Subcutaneous preadipocyte (primary cell): ENCODE measurements at places on chromosomes 2 and 18. TPM values are rescaled to one million over a fixed set of nuclear protein-coding genes. Genes with fewer than 3 reads are reported as not detected.

FRZB gene
- total RNA-seq, result under 0.01 TPM in 1 of 2 replicates, not detected in the other

MEP1B gene
- not detected in 2 replicates for total RNA-seq

NCK2 gene
- 14.3 and 15.6 TPM in 2 replicates for total RNA-seq

SATB2 gene
- 10.3 and 11.1 TPM in 2 replicates for total RNA-seq

NT5C1B gene
- not detected in 2 replicates for total RNA-seq

HOXD10 gene
- total RNA-seq, result 2.7 TPM in 1 of 2 replicates, not detected in the other

KCNG2 gene
- total RNA-seq, result not detected in 2 replicates

STARD6 gene
- under 0.01 TPM in 1 of 2 replicates, not detected in the other for total RNA-seq

AFG3L2 gene
- 44.1 and 63.7 TPM in 2 replicates for total RNA-seq

CSRNP3 gene
- total RNA-seq, result 0.20 and 0.73 TPM in 2 replicates

LYPD6 gene
- under 0.01 TPM in 2 replicates for total RNA-seq

HMSD gene
- 0.39 TPM in 1 of 2 replicates, not detected in the other for total RNA-seq

MYO3B gene
- under 0.01 TPM in 2 replicates for total RNA-seq

MOB4 gene
- 26.4 and 27.6 TPM in 2 replicates for total RNA-seq

DCDC2C gene
- not detected in 2 replicates for total RNA-seq

HNMT gene
- total RNA-seq, result 23.3 and 59.2 TPM in 2 replicates

DOCK10 gene
- 37.8 and 53.2 TPM in 2 replicates for total RNA-seq

COL4A3 gene
- under 0.01 TPM in 2 replicates for total RNA-seq

SERPINB4 gene
- under 0.01 TPM in 1 of 2 replicates, not detected in the other for total RNA-seq

ZC3H6 gene
- 2.7 and 4.0 TPM in 2 replicates for total RNA-seq

SERPINB13 gene
- total RNA-seq, result not detected in 2 replicates

VIL1 gene
- under 0.01 TPM in 1 of 2 replicates, not detected in the other for total RNA-seq

CROCC2 gene
- total RNA-seq, result 0.20 and 0.37 TPM in 2 replicates

UGT1A10 gene
- not detected in 2 replicates for total RNA-seq

WNT6 gene
- total RNA-seq, result not detected in 2 replicates

CHPF gene
- total RNA-seq, result 60.4 and 92.6 TPM in 2 replicates

RMDN2 gene
- total RNA-seq, result 3.9 and 7.0 TPM in 2 replicates

ID2 gene
- 26.6 and 31.6 TPM in 2 replicates for total RNA-seq

RGPD3 gene
- under 0.01 and 0.20 TPM in 2 replicates for total RNA-seq

MATN3 gene
- total RNA-seq, result 0.39 and 0.73 TPM in 2 replicates

TMEM178A gene
- total RNA-seq, result 0.39 TPM in 1 of 2 replicates, not detected in the other

RAB3GAP1 gene
- 50.0 and 53.8 TPM in 2 replicates for total RNA-seq

HJURP gene
- total RNA-seq, result 15.1 and 34.6 TPM in 2 replicates
